ENCODE measurements at places on chromosomes 6 and 20.

- no peak for DNase-seq
Measured at GRCh38 chr6:155142168-155143028, 121.4 kb upstream of the CLDN20 start.

DNA sequence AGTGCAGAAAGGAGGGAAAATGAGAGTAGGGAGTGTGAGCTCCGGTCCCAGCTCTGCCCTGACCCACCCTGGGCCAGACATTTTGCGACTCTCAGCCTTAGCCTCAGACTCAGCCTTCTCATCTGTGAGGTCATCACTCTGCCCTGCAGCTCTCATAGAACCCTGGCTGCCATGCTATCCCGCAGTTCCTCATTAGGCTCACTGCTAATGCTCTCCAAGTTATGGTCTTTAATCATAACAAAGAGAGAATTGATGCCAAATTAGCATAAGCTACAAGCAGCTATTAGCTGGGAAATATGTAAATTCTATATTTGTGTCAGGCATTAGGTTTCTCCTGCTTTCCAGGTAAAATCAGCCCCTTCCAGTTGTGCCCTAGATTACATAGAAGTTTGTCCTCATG lies 46.5 kb upstream of the MLN start:
- no peak for DNase-seq

GRCh38 chr6:138576313-138576712 lies 77.0 kb upstream of the NHSL1 start:
- no peak for DNase-seq

DNA sequence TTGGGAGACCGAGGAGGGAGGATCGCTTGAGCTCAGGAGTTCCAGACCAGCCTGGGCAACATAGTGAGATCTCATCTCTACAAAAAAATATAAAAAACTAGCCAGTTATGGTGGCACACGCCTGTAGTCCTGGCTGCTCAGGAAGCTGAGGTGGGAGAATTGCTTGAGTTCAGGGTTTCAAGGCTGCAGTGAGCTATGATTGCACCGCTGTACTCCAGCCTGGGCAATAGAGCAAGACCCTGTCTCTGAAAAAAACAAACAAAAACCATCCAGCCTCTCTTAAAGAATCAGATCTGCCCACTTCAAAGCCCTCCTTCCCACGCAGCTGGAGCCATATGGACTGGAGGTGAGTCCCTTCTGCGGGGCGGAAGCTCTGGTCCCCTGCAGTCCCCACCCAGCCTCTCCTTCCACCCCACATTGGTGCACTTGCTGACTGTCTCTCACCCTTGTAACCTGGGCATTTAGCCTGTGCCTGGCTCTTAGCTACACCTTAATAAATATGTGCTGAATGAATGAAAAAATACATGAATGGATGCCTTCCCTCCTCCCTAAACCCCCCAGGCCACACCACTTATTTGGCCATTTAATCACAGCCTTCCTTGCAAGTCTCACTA lies 7.2 kb upstream of the PARD6B start:
- no peak for DNase-seq

DNA sequence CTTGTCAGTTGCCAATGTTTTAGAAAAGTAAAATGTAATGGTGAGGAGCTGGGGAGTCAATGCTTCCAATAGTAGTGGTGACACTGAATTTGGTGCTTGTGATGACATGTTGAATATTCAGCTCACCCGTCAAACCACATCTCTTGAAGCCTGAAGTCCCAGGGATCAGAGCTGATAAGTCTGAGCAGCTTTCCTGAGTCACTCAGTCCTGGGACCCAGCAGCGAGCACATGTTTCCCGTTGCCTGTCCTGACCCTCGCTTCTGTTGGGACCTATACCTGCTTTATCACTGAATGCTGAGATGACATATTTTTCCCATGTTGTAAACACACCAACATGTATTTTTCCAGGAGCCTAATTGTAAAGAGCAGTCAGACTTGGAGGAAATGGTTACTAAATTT lies 693.6 kb downstream of the QKI start:
- DNase-seq, result no peak

DNA sequence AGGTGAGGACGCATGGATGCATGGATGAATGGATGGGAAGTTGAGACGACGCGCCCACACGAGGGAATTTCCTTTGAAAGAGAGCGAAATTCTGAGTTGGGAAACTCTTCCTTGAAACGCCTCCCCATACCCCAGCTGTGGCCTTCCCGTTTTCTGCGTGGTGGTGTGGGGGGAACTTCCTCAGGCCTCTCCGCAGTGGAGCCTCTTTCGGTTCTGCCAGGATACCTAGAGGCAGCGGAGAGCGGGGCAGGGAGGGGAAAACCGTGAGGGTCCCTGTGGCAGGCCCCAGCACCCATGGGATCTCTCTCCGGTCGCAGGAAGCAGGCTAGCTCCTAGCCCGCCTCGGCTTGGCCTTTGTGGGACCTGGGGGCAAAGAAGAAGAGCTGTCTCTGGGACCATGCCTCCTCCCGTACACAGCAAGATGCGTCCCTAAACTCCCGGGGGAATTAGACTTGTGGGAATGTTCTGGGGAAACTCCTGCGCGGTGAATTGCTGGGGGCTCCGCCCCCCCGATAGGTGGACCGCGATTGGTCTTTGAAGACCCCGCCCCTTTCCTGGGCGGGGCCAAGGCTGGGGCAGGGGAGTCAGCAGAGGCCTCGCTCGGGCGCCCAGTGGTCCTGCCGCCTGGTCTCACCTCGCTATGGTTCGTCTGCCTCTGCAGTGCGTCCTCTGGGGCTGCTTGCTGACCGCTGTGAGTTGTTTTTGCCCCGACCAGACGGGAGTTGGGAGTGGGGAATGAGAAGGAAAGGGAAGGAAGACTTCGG lies at the start of gene CD40:
CD40 (plus strand) TSS at position 611 of the 764 bp plus-strand sequence; CDS start at position 641, 30 bp downstream.
- DNase-seq, result peak; percentile 44

GRCh38 chr6:50927800-50928199 lies 109.1 kb downstream of the TFAP2B start:
- no peak for DNase-seq

DNA sequence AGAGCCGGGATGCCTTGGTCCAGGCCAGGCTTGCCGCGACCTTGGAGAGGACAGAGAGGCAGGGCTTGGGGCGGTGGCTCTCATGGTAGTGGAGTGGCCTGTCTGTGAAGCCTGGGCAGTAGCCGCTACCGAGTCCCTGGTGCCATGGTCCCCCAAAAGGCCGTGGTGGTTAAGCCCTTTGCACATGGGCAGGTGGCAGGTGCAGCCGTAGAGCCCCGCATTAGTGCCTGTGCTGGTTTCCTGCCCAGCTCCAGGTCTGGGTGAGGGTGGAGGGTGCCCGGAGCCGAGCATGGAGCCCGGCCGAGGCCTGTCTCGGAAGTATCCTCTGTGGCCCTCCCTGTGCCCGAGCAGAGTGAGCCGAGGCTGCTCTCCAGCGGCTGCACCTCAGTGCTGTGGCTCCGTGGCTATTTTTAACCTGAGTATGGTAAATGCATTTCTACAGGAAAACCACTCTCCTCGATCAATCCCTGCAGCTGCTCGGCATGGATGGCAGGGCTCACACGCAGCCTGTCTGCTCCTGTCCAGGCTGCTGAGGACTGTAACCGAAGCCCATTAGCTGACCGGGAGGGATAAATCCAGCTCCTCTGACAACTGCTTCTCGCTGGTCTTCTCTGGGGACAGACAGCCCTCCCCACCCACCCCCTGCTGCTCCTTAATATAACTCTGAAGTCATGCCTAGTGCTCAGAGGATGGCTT lies 36.3 kb upstream of the GATA5 start:
- DNase-seq, result no peak

GRCh38 chr6:127134136-127134535 lies 15.7 kb downstream of the RSPO3 start:
- no peak for DNase-seq

DNA sequence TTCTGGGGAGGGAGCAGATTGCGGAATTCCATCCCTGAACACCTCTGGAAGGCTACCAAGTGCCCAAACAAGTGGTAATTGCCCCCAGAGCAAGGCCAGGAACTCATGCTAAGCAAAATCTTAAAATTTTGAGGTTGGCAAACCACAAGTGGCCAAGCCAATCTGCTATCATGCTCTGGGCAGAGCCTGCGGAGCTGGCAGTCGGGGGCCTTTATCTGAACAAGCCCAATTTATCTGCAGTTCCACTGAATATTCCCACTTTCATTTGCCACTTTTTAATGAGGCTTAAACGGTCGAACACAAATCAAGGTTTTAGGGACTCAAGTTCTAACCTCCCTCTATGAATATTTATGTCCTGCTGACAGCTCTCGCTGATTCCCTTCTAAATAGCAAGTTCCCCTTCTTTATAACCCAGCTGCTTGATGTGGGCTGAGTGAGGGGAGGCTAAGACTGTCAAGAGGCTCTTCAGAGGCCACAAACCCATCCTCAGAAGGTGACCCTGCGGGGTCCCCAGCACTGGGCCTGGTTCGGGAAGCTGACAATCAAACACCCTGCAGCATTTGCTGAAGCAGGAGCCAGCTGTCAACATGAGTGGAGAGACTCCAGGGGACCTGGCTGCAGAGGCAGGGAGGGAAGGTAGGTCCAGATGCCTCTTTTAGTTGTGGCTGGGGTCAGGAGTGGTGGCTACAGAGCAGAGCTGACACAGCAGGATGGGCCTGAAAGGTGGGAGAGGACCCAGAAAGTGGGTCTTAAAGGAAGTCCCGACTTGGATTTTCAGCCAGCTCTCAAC lies 11.9 kb downstream of the CCDC167 start:
- DNase-seq, result no peak

DNA sequence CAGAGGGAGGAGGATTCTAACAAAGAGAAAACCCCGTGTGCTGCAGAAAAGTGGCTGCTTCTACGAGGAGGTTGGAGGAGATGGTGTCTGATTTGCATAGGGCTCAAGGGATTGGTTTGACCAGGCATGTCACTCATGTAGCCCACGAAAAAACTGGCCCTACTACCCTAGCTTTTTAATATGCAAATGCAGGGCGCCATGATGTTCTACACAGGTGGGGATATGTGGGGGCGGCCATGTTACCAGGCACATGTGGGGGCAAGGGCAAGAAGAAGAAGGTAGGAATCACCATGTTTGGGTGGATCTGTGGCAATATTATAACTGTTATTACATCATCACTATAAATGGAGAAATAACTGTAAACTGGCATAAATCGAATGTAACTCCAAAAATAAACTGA lies 9.9 kb downstream of the KIAA1755 start:
- DNase-seq, result no peak

- DNase-seq, result no peak
Measured at GRCh38 chr6:140175486-140175885, 801.0 kb upstream of the CITED2 start.

DNA sequence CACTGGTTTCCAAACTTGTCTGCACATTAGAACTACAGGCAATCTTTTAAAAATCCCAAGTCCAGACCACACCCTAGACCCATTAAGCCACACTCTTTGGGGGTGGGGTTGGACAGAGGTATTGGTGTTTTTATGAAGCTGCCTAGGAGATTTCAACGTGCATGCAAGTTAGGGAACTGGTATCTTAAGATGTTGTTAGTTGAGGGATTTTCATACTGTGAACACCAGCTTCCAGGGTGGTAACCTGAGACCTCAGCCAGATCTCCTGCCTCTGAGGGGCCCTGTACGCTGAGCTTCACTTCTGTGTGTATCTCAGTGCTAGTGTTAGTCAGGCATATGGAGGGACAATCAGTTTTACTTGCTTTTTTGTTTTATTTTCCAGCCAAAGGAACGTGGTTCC lies 138.0 kb downstream of the UTRN start:
- no peak for DNase-seq

GRCh38 chr6:854406-855118 lies 161.6 kb upstream of the EXOC2 start:
- no peak for DNase-seq

GRCh38 chr6:83231146-83231545 lies 38.0 kb downstream of the RWDD2A start:
- no peak for DNase-seq

DNA sequence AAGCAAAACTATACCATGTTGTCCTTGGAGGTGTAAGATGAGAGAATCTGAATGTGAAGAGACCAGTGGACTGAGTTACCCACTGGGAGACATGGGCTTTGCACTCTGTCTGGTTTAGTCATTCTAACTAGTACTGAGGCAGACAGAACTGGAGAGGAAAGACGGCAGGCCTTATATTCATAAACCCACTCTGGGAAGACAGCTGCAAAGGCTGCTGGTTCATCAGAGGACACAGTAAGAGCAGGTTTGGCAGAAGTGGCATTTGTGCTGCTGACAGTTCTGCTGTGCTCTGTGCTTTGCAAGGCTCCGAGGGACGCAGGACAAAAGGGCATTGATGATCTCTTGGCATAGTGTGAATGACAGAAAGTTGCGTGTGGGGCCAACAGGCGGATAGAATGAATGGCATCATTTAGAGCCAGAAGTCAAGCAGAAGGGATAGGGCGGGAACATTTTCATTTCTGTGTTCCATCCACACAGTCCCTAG lies 142.3 kb upstream of the TENT5A start:
- DNase-seq, result no peak

DNA sequence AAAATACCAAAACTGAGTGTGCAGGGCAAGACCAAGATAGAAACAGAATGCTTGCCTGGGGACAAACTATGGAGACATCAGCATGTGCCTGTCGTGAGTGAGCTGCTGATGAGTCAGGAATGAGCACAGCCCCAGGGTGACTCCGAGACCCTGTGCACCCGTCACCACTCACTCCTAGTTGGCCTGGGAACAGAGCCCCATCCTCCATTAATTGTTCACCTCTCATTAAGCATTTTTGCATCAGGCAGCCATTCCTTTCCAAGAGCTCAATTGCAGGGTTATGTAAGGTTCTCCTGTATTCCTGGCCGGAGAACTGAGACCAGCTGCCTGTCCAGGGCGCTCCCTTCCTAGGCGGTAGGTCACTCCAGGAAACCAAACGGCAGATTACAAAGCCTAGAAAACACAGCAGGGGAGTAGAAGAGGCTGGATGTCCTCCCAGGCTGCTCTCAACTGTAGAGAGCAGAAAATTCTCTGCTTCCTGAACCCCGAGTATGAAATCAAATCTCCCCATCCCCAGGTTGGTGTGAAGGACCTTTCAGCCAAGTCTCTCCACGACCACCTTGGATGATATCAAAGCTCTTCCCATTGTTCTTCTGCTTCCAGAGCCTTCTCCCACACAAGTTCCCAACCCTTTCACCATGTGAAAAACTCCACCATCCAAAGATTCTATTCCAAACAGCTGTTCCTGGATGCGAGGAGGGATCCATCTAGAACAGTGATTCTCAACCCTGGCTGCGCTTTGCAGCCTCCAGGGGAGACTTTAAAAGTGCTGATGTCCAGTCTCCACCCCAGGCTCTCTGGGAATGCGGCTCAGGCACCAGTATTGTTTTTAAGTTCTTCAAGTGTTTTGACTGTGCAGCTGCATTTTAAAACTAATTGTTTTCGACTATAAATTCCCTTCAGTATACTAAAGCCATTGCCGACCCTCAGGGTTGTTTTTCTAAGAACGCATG lies 532.6 kb upstream of the JARID2 start:
- DNase-seq, result no peak

GRCh38 chr20:48467622-48468021 lies 360.2 kb downstream of the PREX1 start:
- DNase-seq, result no peak

Measured in T-helper 22 cell (primary cell).